Stimulated activated CD8-positive, alpha-beta memory T cell treated with anti-CD3 and anti-CD28 coated beads, Interleukin-2, amount 100 ng/mL, for 1 hour (primary cell): ENCODE measurements at places on chromosomes 12 and 14.

- DNase-seq = no peak
Observed at GRCh38 chr12:11710431-11710830, 61.0 kb downstream of the ETV6 start.

GRCh38 chr14:98623788-98624415, 648.1 kb downstream of the BCL11B start:
- no peak for DNase-seq

DNA sequence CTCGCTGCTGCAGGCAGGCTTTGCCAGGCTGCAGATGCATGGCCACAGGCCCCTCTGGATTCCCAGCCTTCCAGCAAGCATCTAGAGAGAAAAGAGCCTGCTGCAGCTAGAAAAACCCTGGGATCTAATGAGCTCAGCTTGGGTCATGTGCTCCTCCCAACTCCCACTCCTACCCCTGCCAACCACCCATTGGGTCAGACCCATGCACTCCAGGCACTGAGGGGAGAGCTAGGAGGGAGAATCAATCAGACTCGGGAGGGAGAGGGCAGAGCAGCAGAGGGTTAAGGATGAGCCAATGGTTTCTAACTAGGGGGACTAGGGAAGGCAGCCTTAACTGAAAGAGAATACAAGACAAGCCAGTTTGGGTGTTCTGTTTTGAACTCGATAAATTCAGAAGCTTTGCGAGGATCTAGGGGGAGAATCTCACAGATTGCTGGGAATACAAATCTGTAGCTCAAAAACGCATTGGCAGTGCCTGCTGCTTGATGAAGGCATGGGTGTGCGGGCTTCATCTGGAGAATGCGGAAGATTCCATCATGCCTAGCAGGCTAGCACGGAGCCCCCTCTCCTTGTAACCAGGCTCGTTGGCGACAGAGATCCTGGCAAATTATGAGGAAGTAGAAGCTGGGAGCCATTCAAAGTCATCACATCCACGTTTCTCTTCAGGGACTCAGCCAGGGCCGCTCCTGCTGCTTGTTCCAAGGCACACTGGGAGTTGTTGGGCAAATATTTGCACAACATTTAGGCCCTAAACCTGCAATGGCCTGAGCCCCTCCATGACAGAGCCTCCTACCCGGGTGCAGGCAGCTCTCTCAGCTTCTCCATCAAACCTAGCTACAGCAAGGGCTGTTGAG, 56.4 kb downstream of the VCPKMT start:
- no peak for DNase-seq

DNA sequence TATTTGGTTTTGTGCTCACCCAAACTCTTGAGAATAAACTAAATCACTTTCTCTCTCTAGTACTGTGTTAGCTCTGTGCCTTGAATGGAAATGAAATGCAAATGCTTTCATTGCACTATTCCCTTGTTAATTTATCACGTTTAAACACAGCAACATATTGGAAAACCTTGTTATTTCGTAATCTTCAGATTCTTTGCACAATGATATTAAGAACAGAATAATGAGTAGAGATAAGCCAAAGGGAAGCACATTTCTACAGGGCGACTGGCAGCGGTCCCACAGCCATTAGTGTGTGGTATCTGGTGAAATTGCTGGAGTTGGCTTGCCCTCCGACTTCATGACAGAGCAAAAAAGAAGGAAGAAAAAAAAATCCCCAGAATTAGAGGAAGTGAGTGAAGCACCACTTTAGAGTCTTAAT, 166.1 kb upstream of the E2F7 start:
- no peak for DNase-seq

GRCh38 chr12:112878488-112878887, 28.3 kb upstream of the OAS1 start:
- DNase-seq = no peak

DNA sequence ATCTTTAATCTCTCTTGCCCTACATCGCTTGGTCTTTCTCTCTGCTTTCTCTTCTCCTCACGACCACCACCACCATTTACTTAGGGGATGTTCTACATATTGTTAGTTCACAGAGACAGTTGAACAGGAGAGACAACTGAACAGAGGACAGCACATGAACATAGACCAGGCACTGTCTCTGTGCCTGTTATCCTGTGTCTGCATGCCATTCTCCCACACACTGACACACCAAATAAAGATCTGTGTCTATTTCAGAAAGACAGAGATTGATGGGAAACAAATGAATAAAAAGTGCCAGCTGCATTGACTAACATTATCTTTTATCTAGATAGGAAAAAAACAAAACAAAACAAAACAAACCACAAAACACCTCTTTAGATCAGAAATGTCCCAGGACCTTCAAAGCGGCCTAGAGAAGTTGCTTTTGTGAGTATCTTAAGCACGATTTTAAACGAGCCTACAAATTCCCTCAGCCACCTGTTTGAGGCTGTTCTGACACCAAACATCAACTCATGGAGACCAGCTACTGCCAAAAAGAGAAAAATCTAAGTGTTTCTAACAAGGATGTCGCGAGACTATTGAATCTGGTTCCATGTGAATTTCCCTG, 77.6 kb upstream of the PARP11 start:
- DNase-seq = no peak

GRCh38 chr12:119201789-119202543, 23.2 kb downstream of the HSPB8 start:
- DNase-seq = no peak

DNA sequence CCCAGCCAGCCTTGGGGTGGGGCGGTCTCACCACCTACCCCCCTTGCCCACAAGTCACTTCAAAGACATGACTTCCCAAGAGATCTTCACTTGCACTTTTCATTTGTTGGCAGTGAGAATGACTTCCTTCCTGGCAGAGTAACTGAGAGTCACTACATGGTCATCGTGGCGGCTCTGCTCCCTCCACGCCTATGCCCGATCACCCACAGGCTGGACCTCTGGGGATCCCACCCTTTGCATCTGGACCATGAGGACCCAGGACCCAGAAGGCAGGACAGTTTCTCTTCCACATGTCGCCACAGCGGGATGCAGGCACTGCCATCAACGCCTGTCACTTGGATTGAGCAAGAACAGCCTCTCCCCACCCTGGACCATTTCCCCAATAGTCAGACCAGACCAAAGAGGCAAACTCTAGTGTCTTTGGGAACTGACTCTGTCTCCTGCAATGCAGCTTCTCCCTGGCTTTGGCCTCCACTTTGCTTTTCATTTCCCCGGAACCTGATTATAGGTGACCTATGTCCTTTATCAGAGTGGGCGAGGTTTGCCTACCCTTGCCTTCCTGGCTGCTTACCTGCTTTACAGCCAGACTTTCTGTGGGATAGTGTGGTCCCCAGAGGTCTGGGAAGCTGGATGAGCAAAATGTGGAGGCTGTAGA, 3.6 kb downstream of the VDR start:
- no peak for DNase-seq

GRCh38 chr12:110278255-110278536, 2.9 kb upstream of the ATP2A2 start:
- no peak for DNase-seq

DNA sequence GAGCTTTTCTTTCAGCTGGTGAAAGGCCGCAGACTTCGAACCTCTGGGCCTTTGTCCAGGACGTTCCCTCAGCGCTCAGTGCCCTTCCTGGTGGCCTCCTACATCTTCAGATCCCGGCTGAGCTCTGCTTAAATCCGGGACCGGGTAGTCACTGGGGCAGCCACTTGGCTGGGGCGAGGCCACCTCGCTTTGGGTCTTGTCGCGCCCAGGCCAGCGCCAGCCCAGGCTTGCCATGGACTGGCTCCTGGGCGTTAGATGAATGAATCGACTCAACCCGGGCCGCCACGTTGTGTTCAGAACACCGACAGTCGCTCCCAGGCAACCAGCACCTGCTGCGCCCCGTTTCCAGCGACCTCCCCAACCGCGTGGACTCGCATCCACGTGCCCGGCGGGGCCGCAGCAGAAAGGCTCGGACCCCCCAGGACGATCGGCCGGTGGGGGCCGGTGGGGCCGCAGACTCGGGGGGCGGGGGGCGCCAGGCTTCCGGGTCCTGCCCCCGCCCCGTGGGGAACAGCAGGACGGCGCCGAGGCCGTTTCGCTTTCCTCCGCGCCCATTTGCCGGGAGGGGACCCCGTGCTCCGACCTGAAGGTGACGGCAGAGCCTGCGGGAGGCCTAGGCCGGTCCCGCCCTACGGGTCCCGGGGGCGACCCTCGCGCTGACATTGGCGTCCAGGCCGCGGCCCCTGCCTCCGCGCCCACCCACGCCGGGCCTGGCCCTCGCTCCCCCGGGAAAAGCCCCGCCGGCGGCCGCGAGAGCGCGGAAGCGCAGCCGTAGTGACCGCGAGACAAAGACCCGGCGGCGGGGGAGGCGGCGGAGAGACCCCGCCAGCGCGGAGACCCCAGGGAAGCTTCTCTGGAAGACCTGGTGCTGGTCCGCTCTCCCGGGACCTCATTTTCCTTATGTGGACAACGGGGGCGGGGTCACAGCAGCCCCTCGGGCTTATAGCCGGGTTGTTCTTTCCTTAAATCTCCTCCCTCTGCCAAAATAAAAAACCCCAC, 37.3 kb upstream of the RCOR1 start:
- peak; percentile 41 for DNase-seq

GRCh38 chr12:1217191-1217949, 226.3 kb downstream of the ERC1 start:
- DNase-seq = no peak

GRCh38 chr12:120943482-120943881, 34.9 kb upstream of the HNF1A start:
- no peak for DNase-seq

DNA sequence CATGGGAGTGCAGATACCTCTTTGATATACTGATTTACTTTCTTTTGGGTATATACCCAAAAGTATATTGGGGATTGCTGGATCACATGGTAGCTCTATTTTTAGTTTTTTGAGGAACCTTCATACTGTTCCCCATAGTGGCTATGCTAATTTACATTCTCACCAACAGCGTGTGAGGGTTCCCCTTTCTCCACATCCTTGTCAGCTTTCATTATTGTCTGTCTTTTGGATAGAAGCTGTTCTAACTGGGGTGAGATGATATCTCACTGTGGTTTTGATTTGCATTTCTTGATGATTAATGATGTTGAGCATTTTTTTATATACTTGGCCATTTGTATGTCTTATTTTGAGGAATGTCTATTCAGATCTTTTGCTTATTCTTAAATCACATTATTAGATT, 44.1 kb upstream of the JDP2 start:
- DNase-seq = no peak

GRCh38 chr14:105492971-105493871, 2.2 kb downstream of the TEDC1 start:
- DNase-seq = no peak

- DNase-seq = no peak
Observed at GRCh38 chr12:11716794-11717518, 67.5 kb downstream of the ETV6 start.

DNA sequence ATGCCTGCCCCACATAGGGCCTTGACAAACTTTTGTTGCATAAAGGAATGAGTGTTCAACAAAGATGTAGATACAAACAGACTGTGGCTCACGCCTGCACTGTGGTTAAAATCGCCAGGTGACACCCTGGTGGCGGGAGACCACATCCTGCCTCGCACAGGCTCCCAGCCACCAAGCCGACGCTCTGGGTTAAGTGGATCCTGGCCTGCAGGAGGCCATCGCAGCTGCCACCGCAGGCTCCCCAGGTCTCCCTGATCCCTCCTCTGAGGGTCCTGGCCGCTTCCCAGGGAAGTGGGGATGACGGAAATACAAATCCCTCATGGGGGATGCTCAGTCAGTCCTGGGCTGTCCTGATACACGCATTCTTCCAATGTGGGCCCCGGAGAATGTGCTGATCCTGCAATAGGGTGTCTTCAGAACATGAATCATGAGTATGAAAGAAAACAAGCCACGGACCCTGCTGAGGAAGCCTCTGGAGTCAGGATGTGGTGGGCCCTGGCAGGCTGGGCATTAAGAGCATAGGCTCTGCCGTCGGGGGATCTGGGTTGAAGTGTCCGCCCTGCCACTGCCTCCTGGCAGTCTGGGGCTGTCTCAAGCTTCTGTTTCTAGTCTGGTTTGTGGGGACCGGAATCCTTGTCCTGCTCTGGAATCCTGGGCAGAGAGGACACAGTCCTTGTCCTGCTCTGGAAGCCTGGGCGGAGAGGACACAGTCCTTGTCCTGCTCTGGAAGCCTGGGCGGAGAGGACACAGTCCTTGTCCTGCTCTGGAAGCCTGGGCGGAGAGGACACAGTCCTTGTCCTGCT, 53.5 kb upstream of the BEGAIN start:
- peak; percentile 43 for DNase-seq

DNA sequence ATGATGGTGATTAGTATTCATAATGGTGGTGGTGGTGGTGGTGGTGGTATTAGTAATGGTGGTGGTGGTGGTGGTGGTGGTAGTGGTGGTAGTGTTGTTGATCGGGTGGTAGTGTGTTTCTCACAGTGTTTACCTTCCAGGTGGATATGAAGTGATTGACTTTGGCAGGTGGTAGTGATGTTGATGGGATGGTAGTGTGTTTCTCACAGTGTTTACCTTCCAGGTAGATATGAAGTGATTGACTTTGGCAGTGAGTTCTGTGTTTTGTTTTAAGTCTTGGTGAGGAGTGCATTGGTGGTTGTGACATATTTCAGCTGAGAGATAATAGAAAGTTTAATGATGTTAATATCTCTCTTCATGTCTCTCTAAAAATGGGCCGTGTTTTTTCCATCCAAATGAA, 189.4 kb downstream of the TMTC2 start:
- DNase-seq = no peak

GRCh38 chr12:113306382-113306781, 28.5 kb downstream of the SLC8B1 start:
- no peak for DNase-seq

- no peak for DNase-seq
Observed at GRCh38 chr14:33460164-33460563, 490.7 kb downstream of the EGLN3 start.

DNA sequence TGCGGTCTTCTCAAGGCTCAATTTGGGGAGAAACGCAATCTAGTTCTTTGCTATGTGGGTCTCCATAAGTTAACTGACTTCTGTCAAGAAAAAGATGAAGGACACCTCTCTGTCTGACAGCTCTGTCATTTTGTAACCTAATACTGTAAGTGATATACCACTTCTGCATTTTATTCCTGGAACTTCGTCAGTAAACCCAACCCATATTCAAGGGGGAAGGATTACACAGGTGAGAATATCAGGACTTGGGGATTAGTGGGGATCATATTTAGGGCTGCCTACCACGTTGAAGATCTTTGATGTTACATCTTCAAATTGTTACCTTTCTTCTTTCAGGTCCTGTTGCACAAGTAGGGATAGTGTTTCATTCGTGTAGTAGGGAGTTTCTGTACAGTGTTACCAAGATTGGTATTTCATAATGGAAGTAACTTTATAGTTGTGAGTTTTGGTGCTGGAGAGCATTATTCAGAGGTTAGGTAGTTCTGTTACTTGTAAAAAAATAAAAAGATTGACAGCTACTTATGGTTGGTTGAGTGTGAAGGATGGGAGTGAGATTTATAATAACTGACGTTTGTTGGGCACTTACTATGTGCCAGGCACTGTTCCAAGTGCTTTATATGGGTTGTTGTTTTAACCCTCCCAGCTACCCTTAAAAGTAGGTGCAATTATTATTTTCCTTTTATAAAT, 1.6 kb downstream of the TMEM260 start:
- DNase-seq = no peak

DNA sequence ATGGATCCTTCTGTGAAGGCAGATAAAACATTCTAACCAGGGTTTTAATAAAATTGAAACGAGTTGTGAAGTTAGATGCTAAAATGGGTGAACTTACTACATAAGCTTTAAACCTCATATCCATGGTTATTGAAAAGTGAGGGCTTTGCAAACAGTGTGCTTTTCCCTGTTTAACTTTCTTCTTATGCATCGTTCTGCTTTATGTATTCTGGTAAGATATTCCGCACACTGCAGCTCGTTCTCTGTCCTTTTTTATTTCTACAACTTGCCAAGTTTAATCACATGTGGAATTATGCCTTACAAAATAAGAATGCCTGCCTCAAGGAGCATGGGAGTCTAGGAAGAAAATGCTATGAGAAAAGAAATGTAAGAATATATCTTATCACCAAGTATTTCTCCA, 30.9 kb downstream of the PELI2 start:
- no peak for DNase-seq
